Calu3 (cell line): ENCODE measurements at places on chromosomes 12 and 14.

GRCh38 chr14:54708161-54708560, 141.2 kb downstream of the SAMD4A start:
- DNase-seq: no peak

- DNase-seq: no peak
Measured at GRCh38 chr12:88150063-88150462, 8.0 kb downstream of the TMTC3 start.

- no peak for DNase-seq
Measured at GRCh38 chr12:132074216-132074615, 69.9 kb downstream of the DDX51 start.

DNA sequence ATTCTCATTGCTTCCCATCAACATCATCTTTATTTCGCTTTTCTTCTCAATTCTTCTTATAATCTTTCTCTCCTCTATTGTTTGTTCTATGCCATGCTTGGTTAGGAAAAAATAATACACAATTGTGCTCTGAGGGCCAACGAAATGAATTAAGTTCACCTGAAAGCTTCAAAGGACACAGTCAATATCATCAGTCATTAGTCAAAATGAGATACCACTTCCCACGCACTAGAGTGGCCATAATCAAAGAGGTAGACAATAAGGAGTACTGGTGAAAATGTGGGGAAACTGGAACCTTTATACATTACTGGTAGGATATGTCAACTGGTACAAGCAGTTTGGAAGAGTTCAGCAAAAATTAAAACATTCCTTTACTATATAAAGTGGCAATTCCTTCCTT, 91.5 kb downstream of the TMTC1 start:
- DNase-seq: no peak

DNA sequence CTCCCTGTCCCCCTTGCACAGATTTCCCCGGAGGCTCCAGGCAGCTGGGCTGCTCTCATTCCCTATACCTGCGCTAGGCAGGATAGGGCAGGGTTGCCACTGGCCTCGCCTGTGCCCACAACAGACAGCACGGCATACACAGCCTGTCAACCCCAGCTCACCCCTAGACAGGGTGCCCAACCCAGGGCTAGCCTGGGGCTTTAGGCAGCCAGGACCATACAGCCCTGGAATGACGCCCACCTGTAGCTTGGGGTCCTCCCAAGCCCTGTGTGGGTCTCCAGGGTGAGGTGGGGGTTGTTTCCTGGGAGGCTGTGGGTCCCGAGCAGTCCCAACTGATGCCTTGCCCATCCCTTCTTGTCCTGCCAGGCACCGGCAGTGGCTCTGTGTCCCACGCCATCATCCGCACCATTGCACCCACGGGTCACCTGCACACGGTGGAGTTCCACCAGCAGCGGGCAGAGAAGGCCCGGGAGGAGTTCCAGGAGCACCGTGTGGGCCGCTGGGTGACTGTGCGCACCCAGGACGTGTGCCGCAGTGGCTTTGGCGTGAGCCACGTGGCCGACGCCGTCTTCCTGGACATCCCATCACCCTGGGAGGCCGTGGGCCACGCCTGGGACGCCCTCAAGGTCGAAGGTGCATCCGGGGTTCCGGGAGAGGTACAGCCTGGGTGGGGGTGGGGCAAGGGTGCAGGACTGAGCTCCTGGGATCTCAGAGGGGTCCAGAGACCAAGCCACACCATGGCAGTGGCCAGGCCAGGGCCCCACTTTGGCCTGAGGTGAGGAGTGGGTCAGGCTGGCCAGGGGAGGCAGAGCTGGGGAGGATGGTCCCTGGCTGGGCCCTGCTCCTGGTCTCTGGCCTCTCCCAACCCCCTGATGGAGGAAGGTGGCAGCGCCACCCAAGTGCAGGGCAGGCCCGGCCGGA, 3.5 kb downstream of the TRMT61A start:
- no peak for DNase-seq

DNA sequence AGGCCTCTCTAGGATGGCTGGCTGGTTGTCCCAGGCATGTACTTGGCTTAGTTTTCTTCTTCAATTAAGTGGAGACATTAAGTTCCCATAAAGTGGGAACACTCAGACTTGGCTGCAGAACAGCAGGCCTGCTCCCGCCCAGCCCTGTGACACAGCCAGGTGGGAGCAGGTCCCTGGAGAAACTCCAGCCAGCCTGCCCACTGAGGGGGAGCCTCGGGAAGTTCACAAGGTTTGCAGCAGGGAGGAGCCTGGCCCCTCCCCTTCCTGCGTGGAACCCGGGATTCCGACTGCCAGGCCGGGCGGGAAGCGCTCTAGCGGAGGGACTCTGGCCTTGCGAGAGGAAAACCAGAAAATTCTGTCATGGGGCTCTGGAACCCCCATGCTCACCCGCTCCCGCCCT, 98.3 kb upstream of the EVL start:
- DNase-seq: no peak

DNA sequence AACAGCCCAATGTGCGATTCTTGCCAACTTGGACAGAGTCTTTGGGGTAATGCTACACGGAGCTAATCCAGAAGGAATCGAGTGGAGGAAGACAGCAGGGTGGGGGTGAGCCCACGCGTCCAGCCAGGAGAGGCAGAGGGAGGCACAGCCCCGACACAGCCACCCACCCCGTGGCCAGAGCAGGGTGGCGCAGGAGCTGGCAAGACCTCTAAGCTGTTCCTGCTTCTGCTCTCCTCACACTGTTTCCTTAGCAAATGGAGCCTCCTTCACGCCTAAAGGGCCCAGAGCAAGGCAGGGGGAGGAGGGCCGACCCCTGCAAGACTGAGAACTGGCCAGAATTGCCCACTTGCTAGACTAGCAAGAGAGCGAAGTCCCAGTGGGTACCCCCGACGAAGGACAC, 91.5 kb downstream of the FBXL14 start:
- no peak for DNase-seq

DNA sequence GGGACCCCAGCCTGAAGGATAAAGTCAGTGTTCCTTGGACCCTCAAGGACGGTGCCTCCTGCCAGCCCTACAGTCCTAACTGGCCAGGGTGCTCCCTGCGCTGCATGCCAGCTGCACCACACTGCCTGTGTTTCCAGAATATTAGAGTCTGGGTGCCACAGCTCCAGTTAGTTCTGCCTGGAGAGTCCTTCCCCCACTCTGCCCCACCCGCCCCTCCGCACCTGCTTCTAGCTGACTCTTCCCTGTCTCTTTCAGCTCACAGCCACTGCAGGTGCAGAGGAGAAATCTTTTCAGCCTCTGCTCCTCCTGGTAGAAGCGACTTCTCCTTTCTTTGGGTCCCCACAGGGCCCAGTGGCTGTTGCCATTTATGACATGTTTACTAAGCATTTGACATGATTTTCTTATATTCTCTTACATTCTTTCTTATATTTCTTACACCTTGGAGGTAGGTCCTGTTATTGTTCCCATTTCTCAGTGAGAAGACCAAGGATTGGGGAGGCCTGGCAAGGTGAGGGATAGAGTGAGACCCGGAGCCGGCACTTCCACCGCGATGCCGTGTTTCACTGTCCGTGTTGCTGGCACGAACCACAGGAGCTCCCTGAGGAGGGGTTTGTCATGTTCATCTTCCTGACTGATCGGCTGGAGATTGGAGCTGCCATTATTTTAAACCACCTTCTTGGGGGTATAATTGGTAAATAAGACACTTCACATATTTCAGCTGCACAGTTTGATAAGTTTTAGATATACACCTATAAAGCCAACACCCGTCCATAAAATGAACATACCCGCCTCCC, 29.4 kb downstream of the SYNE3 start:
- DNase-seq: no peak

DNA sequence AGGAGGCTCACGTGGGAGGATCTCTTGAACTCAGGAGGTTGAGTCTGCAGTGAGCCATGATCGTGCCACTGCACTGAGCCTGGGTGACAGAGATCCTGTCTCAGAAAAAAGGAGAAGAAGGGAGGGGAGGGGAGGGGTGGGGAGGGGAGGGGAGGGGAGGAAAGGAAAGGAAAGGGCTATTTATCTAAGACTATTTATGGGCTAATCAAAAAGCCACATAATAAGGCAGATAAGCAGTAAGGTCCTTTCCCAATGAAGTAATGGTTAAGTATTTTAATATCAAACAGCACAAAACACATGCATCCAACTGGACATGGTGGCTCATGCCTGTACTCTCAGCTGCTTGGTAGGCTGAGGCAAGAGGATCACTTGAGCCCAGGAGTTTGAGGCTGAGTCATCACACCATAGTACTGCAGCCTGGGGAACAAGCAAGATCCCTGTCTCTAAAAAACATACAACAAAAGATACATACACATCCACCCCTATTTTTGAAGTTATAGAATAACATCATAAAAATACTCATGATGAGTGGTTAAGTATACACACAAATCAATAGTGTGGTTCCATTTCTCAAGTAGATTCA, 9.7 kb downstream of the PAWR start:
- peak; percentile 34 for DNase-seq

- DNase-seq: no peak
Measured at GRCh38 chr12:71652656-71653055, 11.0 kb downstream of the ZFC3H1 start.

DNA sequence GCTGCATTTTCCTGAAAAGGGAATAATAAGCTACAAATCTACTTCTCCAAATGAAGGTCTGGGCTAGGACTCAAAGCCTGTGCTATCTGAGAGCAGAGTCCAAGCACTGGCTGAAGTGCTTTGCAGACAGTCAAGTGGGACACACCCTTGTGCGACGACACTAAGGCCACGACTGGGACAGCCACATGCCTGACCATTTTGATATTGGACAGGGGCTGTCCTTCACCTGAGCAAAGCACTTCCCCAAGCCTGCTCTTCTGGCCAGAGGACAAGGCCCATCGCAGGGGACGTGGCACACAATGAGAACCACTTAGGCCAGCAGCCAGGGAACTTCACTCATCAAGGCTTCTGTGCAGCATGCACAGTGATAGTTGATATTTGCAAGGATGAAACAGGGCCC, 71.4 kb downstream of the RBM19 start:
- DNase-seq: no peak

DNA sequence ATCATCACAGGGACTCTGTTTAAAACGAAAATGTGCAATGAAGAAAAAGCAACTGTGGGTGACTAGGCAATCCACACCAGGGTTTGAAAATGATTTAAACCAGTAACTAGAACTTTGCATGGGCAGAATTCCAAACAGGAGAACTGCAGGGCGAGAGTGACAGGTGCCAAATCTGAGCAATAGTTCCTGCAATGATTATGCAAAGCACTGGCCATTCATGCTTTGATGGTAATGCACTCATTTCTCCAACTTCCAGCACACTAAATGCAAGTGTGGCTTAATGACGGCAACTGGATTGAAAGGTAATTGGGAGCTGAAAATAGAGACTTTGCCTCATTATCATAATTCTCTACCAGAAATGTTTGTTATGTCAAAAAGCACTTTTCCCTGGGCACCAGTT, 140.5 kb upstream of the TMCC3 start:
- no peak for DNase-seq

DNA sequence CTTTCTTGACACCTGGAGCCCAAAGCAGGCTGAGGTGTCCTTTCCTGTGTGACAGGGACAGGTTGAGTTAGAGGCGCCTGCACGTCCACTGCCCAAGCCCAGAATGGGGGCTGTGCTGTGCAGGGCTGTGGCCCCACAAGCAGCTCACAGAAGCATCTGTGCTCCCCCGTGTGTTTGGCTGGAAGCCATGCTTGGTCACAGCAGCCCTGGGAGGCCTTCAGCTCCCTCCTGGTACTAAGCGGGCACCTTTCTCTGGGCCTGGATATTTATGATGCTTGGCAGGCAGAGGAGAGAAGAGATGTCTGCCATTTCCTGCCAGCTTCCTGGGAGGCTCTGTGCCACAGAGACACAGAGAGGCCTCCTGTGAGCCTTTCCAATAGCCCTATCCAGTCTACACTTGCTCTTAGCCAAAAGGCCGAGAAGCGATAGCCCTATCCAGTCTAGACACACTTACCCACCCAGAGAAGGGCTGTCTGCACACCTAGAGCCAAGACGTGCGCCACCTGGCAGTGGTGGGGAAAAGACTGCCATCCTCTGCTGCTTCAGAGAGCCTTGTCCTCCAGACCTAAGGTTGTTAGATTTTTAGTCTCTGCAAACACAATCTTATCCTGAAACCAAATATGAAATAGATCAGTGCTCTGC, 117.4 kb downstream of the GCH1 start:
- no peak for DNase-seq

DNA sequence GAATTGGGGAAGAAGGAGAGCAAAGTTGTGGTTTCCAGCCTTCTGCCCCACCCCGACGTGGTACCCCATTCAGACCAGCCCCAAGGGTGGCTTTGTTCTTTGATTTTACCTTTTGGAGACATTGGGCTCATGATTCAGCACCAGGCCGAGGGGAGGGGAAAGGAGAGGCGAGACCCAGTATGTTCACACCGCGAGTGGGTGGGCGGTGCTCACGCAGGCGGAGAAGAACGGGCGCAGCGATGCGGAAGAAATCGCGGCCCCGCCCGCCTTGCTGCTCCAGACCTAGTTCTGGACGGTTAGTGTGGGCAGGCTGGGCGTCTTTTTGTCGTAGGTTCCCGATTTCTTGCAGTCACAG, 963 bp downstream of the ATL1 start:
- DNase-seq: peak; percentile 45

DNA sequence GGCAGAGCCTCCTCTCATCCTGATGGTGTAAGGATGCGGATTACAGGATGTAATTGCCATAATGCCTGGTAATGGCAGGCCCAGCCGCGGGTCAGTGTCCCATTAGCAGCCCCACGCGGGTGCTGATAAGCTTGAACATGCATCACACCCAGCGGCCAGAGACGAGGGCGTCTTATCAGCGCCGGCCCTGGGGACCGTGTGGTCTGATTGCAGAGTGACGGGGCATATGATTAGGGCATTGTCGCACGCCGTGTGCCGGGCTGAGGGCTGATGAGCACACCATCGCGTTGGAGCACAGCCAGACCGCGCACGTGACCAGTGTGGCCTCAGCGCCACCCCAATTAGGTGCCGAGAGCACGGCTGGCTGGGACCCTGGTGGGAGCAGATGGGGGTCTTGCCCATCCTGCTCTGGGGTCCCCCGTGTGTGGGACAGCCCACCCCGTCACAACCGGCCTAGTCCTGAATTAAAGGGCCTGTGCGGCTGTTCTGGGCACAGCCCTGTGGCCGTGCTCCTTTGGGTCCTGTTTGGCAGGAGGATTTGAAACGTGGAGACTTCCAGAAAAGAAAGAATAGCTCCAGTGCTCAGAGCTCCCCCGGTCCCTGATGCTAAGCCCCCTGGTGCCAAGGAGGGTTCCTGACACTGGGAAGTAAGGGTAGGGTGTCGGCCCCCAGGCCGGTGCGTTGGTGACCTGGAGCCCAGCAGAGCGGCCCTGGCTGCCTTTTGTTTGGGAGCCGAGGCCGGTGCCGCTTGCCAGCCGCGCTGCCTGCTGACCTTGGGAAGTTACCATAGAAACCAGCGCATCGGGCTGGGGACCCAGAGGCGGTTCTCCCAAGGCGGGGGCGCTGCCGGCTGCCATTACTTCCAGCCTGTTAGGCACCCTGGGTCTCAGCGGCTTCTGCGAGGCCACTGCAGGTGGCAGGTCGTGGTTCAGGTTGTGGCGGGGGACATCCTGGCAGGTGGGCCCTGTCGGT, 20.7 kb downstream of the KIF26A start:
- no peak for DNase-seq

GRCh38 chr14:95320078-95320895, 579 bp upstream of the CLMN start:
- no peak for DNase-seq

DNA sequence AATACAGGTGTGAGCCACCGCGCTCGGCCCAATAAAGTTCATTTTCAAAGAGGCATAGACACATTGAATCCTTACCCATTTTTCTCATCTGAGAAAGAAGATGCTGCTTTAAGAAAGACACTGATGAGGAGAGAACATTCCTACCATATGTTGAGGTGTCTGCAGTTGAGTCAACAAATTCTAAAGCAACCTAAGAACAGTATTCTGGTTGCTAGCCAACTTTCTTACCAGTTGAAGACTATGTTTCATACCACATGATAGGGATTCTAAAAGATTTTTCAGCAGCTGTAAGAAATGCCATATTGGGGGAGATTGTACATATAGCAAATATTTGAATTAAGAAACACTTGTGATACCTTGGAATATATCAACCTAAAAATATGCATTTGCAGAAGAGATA, 160.1 kb downstream of the SRGAP1 start:
- DNase-seq: no peak
